ENCODE measurements at places on chromosomes 12 and 14.

GRCh38 chr12:124727264-124727800 is 136.3 kb downstream of the SCARB1 start:
- DNase-seq = peak; percentile 70

DNA sequence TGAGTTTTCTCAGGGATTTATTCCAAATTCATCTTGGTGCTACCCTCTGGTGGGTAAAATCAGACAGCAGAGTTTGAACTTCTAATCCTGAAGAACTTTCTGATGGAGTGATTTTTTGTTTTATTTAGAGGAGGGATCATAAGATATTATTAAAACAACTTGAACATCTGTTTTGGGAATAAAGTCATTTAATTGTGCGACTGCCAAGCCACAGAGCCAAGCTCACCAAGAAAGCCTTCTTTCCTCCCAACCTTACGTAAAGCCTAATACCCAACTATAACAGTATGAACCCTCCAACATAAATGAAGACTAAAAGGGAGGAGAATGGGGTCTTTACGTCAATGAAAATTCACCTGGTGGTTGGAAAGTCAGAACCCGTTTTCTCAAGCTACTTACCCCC is 205.5 kb upstream of the IGF1 start:
- DNase-seq = no peak

DNA sequence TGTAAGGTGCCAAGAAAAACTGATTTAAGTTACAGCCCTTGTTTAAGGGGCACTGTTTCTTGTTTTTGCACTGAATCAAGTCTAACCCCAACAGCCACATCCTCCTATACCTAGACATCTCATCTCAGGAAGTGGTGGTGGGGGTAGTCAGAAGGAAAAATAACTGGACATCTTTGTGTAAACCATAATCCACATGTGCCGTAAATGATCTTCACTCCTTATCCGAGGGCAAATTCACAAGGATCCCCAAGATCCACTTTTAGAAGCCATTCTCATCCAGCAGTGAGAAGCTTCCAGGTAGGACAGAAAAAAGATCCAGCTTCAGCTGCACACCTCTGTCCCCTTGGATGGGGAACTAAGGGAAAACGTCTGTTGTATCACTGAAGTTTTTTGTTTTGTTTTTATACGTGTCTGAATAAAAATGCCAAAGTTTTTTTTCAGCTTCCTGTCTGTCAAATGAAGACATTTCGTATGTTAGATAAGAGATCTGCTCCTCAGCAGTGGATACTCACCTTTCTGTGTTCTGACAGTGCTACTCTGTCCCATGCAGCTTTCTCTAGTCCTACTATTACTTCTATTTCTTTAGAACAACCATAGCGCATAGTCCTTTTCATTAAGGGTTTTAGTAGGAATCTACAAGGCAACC is 1.2 kb upstream of the PA2G4 start:
- DNase-seq = no peak

GRCh38 chr14:45249856-45250575 is 3.0 kb downstream of the MIS18BP1 start:
- DNase-seq = peak; percentile 89

- no peak for DNase-seq
Measured at GRCh38 chr12:76519538-76519937, 40.0 kb downstream of the OSBPL8 start.

Data from fibroblast of mammary gland (primary cell).